ENCODE measurements at places on chromosomes 2 and 18.

DNA sequence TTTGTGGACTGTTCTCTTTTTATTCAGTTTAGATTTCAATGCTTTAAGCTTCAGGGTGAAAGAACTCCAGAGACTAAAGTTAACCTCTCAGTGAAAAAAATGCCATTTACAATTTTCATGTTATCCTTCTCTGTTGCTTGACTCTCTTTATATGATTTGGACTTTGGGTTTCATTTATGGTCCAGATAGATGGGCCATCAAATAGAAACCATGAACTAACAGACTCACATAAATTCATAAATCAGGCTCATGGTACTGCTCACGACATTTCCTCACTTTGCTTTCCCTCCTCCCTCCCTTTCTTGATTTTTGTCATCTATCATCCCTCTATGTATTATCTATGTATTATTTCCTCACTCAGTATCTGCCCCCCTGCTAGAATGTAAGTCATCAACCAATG lies 10.0 kb downstream of the FAM110C start:
- no peak for DNase-seq

DNA sequence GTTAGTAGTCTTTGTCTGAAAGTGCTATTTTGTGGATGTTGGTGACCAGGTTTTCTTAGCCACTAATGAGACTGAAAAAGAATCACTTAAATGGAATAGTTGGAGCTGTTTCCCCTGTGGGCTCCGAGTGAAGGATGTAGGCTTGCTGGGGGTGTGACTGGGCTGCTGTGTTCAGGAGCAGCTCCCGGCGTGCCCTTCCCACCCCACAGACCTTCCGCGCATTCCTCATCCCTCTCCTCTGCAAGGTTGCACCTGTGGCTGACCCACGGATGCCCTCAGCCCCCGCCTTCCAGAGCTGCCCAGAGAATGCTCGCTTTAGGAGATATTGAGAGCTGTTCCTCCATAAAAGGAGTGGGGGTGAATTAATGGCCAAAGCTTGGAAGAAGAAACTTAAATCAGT lies 174.3 kb downstream of the LDLRAD4 start:
- no peak for DNase-seq

DNA sequence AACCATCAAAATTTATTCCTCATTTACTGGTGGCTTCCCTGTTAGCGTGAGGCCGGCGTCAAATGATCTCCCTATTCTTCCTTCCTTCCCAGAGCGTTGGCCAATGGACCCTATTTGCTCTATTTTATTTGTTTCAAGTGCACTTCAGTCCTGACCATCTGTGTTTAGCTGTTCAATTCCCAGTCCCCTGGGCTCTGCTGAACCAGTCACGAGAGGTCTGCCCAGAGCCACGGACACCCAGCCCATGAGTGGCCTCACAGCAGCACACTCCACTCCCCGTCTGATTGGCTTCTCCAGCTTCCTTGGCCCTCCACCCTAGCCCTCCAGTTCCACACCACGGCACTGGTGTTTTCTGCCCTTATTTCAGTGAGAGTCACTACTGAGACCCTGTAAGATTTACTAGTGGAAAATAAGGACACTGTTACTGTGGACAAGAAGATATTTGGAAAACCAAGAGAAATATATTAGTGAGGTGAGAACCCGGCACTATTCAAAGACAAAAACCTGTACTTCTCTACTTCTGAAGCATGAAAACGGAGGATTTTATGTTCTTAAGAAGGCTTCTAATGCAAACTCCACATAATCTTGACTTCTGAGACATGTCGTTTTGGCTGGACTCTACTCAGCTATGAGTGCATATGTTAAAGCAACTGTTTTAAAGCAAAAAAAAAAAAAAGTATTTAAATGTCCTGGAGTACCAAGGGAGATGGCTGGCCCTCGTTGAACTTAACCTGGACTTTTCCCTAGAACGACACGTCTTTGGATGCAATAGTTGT lies 86.6 kb downstream of the COL6A3 start:
- no peak for DNase-seq

DNA sequence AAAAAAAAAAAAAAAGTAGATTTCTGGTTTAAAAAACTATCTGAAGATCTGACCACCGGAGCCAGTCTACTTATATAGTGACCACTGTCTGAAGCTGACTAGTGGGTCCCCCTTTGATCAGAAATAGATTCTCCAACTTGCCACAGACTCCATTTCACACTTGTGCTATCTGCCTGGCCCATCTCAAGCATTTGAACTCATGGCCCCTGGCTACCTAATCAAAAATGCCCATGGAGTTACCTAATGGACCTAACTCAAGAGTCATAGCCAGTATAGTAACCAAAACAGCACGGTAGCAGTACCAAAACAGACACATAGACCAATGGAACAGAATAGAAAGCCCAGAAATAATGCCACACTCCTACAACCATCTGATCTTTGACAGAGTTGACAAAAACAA lies 17.0 kb upstream of the ATL2 start:
- DNase-seq = no peak

DNA sequence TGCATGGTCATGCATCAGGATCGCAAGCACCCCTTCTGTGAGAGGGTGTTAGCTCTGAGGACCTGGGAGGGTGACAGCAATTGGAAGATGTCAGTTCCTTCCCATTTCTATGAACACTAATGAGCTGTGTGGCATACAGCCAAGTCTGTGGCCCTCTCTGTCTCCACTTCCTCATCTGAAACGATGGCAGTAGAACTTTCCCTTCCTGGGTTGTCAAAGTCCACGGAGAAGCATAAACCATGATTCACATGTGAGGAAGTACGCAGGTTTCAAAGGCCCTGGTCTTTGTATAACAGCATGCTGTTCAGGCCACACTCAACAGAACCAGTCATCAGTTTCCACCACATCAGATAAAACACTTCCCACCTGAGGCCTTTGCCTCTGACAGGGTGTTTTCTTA lies 167.4 kb upstream of the RAB6C start:
- peak; percentile 34 for DNase-seq

DNA sequence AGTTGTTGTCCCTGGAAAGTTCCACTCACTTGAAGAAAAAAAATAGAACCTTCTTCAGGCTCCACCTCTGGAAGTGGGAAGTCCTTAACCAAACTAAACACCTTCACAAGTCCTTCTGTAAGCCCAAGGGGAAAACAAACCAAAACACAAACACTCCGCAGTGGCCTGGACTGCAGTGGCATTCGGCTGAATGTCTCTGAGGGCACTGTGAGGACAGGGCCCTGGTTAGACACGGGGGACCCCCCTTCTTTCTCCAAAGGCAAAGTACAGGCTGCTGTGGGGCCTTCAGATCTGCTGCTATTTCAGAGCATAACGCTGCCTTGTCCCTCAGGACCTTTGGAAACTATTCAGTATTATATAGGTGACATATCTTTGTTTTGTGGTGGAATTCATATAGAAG lies 28.1 kb downstream of the FOSL2 start:
- DNase-seq = no peak

- no peak for DNase-seq
These were observed 35.8 kb upstream of the GRB14 start for GRCh38 chr2:164657129-164657528.

DNA sequence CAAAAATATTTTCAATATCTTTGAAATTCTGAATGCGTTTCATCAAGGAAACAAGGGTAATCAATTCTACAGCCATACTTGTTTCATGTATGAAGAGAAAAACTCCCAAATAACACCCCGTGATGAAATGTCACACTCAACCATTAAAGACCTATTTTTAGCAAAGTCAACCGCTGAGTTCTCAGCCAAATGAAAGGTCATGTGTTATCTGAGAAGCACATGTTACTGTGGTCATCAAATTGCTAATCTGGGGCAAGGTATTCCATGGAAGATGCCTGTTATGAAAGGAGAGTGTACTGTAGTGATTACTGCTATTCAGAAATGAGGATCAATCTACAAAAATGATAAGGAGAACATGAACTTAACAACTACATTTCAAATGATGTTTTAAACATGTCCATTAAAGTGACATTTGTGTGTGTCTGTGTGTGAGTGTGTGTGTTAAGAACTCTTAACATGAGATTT lies 126.7 kb downstream of the BCL2 start:
- no peak for DNase-seq

DNA sequence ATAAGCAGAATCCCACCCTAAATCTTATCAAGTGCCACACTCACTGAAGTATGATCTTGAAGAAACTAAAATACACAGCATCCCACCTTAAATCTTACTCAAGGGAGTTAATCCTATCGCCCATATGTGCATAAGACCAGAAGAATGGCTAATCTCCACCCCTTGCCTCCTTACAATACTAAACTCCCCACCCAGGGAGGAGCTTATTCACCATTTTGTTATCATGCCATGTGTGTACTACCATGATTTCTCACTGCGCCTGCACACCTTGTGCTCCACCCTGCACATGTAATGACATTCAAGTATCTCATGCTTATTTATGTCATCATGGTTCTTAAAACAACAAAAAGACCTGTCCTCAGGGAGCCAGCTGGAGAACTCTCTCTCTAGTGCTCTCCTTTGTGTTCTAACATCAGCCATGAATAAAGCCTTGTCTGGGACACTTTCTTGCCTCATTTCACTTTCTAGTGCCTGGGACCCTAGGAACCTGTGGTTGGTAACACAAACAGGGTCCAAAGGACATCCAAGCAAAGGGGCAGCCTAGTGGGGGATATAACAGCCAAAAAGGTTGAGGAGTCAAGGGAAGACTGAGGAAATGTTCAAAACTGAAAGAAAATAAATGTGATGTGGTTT lies 87.4 kb downstream of the SLC66A3 start:
- DNase-seq = no peak

All from CD4-positive, alpha-beta T cell treated with Interleukin-4 for 4 hours (primary cell).